ENCODE measurements at places on chromosomes 2 and 18. TPM values are rescaled to one million over a fixed set of nuclear protein-coding genes. Genes with fewer than 3 reads are reported as not detected.

DNA sequence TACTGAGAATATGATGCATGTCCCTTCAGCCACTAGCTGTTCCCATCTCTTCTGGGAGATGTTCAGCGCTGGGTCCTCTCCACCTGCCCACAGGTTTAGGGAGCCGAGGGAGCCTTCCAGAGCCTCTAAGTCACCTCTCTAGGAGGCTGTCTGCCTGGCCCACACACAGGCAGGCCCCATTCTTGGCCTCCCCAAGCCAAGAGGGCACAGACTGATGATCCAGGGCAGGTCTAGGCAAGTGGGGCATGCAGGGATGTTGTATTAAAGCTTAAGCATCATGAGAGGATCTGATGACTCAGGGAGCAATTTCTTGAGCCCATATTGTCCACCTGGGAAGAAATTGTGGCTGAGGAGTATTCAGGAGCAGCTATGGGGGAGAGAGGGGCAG is 19.9 kb downstream of the TMSB10 start:
- DNase-seq: no peak

DNA sequence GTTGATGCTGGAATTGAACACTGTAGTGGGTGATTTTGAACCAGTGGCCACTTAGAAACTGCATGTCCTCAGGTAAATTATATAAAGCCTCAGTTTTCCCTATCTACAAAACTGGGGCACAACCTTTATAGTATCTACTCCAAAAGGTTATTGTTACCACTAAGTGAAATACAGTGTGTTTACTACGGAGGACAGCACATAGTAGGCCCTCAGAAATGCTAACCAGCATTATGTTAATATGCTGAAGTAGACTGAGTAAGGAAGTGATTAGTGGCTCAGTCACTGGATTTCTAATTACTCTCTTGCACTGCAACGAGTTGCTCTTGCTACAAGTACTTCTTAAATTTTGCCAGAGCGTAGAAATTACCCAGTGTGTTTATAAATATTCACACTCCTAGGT is 139.5 kb downstream of the HAUS1 start:
- no peak for DNase-seq

NABP1 gene
- 17.9 TPM for total RNA-seq

PRKCE gene
- 30.9 TPM for total RNA-seq

DNA sequence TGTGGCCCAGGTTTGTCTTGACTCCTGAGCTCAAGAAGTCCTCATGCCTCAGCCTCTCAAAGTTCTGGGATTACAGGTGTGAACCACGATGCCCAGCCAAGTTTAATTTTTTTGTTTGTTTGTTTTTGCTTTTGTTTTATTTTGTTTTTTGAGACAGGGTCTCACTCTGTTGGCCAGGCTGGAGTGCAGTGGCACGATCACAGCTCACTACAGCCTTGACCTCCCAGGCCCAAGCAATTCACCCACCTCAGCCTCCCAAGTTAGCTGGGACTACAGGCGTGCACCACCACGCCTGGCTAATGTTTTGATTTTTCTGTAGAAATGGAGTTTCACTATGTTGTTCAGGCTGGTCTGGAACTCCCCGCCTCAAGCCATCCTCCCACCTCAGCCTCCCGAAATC is 29.4 kb upstream of the RAB1A start:
- DNase-seq: no peak

DNA sequence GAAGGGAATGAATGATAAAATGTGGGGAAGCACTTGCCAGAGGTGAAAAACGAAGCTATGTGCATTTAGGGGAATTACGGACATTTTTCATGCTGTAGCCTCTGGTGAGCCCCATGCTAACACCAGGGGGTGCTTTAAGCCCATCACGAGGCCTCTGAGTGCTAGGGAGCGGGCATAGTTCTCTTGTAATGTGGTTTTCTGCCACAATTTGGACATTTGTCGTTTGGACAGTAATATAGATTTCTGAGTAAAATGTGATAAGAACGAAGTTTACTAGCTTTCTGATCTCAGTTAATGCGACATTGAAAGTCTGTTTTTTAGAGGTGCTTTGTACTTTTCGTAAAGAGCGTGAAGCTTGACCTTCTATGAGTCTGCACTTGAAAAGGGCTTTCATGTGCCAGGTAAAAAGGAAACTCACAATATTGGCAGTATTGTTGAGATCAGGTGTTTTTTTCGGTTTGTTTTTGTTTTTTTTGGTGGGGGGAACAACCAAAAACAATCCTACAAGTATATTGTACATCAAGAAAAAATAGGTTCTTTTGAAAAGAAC is 50.6 kb downstream of the TRAF3IP1 start:
- peak; percentile 31 for DNase-seq

DNA sequence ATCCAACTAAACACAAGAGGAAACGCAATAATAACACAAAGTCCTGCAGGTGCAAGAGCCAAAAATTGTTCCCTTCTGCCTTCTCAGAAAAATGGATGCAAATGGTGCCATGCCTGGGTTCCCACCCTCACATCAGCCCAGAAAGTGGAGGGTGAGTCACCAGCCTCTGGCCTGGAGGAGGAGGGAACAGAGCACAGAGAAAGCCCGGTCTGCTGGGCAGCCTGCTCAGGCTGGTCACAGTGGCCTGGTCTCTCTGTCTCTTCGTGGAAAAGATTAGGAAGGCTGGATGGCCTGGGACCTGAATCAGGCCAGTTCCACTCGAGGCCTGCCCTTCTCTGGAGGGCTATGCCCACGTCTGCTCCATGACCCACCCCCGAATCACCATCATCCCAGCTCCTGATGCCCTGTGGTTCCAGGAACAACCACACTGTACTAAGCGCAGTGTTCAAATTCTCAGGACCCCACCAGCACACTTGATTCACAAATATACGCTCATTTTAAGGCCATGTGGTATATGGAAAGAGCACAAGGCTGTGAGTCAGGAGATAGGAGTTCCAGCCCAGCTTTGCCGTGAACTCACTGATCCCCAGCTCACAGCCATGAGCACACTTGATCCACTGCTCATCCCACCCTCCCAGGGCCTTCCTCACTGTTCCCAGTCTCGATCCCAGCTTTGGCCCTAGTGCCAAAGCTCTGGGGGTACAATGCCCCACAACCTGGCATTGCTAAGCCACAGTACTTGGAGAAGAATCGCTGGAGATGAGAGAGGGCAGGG is 82.1 kb downstream of the ZBTB7C start:
- DNase-seq: peak; percentile 30

GRCh38 chr18:63454497-63454896 is 22.3 kb upstream of the SERPINB5 start:
- no peak for DNase-seq

- DNase-seq: no peak
Observed at GRCh38 chr2:241260911-241261310, 54.6 kb downstream of the HDLBP start.

DNA sequence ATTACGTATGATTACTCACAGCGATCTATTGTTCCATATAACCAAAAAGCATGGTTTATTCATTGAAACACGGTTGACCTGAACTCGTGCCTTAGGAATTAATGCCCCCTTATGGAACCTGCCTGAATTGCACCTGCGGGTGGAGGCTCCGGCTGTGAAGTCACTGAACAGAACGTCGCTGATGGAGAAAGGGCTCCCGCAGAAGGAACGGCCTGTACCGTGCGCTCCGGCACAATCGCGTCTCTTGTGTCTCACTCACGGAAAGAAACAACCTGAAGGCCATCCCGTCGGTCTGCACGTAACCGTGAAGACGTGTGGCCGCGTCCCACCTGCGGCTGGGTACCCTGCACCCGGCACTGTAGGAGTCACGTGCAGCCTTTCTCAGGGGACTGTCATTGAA is 133.1 kb downstream of the NFATC1 start:
- DNase-seq: peak; percentile 26

DNA sequence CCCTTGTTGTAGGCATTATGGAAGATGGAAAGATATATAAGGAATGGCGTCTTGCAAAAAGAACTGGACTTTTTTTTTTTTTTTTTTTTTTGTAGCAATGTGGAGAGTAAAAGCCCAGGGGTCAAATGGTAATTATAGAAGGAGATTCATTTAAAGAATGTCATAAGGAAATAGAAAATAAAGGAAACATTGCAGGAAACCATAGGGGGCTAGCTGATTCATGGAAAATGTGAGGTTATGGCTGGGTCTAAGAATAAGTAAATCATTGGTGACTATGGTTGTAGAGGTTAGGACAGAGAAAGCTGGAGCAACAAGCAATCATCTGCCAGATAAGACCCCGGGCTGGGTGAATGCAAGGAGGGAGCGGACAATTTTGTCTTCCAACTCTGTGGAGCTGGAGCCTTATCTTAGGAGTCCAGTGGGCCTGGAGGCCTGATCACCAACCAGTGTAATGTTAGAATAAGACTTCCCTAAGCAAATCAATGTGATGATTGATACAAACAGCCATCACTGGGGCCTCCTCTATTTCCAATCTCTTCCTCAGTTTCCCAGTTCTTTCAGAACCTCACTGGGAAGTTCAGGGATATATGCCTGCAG is 201.2 kb upstream of the TNP1 start:
- DNase-seq: no peak

- DNase-seq: no peak
Observed at GRCh38 chr2:138269765-138270164, 231.8 kb upstream of the SPOPL start.

- no peak for DNase-seq
Observed at GRCh38 chr2:109694190-109694589, 80.0 kb downstream of the SOWAHC start.

KIAA2012 gene
- total RNA-seq: not detected

DNA sequence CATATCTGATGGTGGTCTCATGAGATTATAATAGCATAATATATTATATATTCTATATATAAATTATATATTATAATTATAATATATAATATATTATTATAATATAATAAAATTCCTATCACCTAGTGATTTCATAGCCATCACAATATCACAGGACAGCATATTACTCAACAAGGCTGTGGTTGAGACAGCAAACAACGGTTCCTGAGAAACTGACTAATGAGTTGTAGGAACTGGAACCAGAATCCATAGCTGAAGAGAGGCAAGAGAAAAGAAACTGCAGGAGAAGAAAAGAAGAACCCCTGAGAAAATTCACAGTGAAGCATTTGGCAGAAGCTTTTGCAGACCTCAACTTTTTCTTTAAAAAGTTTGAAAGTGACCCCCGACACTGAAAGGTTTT is 84.0 kb downstream of the BCL2L11 start:
- DNase-seq: no peak

- DNase-seq: peak; percentile 38
Observed at GRCh38 chr2:68925295-68925896, 27.3 kb downstream of the GKN2 start.

DNA sequence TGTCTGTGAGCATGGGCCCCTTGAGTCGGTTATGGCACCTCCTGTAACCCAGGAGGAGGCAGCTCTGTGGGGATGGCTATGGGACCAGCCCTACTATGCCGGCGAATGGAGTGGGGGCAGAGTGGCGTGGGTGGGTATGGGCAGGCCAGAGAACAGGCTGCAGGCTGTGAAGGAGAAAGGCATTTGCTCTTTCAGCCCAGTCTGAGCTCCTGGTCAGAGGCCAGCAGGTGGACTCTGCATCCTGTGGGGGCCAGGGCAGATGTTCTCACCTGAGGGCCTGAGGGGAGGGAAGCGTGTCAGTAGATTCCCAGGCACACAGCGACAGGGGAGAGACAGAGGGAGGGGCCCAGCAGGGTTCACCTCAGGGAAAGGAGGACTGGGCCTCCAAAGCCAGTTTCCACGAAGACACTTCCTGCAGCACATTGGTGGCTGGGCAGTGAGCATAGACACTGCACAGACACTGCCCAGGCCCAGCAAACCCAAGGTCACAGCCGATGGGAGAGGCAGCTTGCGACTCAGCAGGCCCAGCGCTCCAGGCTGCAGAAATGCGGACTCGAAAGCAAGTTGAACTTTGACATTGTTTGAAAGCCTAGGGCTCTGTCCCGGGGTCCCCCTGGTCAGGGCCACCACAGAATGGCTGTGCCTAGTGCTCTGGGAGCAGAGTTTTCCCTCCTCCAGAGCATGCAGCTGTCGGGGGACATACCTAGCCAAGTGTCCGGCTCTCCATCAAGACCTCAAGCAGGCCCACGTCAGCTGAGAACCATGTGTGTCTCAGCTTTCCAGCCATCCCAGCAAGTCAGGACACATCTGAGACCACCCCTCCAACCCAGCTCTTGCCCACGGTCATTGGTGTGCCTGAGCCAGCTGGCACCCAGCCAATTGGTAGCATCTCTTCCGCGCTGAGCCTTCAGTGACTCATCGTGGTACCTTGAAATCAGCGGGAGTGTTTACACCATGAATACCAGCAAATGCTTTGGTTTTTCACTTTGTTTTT is 53.8 kb downstream of the TGOLN2 start:
- peak; percentile 78 for DNase-seq

DNA sequence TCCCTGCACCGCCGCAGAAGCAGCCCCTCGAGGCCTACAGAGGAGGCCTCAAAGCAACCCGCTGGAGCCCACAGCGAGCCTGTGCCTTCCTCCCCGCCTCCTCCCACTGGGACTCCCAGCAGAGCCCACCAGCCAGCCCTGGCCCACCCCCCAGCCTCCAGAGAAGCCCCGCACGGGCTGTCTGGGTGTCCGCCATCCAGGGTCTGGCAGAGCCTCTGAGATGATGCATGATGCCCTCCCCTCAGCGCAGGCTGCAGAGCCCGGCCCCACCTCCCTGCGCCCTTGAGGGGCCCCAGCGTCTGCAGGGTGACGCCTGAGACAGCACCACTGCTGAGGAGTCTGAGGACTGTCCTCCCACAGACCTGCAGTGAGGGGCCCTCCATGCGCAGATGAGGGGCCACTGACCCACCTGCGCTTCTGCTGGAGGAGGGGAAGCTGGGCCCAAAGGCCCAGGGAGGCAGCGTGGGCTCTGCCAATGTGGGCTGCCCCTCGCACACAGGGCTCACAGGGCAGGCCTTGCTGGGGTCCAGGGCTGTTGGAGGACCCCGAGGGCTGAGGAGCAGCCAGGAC is 31.2 kb downstream of the GPC1 start:
- no peak for DNase-seq

EPHA4 gene
- 110 TPM for total RNA-seq

TNFRSF11A gene
- total RNA-seq: 0.17 TPM

GRCh38 chr2:233643128-233643527 is 6.9 kb downstream of the UGT1A10 start:
- peak; percentile 16 for DNase-seq

DNA sequence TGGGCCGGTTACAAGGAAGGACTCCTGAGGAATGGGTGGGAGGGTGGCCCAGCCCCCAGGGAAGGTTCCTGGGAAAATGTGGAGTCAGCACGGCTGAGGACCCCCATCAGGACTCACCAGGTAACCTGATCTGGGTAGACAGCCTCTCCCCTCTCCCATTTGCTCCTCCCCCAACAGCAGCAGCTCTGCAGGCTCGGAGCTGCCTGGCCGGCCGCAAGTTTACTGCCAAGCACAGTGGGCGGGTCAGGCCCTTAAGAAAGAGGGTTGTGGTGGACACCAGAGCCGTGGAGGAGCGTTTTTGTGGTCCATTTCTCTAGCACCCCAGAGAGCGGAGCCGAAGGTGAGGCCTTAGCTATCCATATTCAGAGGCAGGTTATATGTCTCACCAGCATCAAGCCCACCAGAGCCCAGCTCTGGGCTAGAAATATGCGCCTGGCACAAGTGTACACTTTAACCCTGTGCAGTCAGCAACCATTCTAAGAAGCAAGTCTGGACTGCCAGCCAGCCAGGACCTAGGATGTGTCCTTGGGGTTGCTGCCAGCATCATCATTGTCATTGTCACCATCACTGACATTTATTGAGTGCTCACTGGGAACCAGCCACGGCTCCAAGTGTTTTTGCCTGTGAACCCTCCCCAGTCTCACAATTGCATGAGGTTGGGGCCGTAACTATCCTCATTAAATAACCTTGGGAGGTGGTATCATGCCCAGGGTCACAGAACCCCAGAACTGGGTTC is 190.1 kb downstream of the KLHL29 start:
- no peak for DNase-seq
